NCI-H187 (cell line): ENCODE measurements at places on chromosomes 1 and 21.

DNA sequence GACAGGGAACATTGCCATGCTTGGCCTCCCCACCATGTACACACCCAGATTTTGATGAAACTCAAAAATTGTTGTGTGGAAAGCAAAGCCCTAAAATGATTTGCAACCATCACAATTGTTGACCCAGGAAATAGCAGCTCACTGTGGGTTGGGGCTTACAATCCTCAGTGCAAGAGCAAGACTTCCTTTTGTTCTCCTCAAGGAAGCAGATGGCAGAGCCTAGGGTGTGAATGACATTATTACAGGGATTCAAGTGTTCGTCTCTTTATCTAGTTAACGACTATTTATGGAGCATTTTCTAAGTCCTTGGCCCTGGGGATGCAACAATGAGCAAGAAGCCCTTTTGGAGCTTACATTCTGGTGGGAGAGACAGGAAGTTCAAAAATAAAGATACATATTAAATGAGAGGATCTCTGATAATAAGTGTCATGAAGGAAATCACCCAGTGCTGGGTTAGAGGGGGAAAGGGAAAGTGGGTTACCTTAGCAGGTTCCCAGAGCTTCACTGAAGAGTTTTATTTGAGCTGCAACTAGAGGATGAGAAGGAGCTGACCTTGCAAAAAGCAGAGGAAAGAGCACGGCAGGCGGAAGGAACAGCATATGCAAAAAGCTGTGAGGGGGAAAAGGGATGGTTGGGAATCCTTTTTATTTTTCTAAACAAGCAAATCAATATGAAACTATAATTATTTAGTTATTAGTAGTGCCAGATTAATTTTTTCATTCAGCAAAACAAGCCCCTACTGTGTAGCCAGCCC, 38.5 kb upstream of the ID3 start:
- no peak for DNase-seq

DNA sequence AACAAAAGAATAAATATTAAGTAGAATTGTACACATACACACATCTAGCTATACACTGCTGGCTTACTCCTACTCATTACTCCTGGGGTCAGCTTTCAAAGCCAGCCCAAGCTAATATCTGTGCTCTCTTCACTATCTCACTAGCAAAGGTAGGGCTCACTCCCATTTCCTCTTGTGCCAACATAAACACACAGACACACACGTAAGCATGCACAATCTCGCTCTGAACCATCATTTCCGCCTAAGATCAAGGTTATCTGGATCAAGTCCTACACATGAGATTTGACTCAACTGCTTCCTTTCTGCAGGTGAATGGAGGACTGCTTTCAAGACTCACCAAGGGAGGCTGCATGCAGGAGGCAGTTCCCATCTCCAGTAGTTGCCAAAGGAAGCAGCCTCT, 28.8 kb upstream of the MTMR11 start:
- no peak for DNase-seq

DNA sequence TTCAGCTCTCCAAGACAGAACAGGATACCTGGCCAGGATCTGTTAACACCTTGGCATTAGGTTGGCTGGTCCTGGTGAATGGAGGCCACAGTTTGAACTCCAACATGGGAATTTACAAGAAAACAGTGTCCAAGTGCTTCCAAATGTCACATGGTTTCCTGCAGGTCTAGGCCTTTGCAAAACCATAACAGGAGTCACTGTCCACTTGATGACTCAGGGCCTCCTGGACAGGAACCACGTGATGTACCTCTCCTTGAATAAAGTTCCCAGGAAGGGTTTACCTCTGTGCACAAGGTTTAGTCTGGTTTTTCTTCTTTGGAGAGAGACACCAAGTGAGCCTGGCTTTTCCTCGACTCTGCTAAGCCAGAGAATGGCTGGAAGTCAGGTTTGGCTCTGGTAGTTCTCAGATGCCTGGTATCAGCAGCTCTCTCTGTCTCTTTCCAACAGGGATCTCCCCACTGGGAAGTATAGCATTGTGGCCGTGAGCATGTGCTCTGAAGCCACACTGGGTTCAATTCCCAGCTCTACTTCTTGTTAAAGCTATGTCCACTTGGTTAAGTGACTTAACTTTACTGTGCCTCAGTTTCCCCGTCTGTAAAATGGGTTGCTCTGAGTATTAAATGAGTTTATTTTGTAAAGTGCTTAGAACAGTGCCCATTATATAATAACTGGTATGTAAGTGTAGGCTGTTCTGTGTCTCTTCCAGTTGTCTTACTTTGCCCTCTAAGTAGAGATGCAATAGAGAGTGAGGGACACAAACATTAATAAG, 27.3 kb upstream of the TMEM61 start:
- DNase-seq = no peak

DNA sequence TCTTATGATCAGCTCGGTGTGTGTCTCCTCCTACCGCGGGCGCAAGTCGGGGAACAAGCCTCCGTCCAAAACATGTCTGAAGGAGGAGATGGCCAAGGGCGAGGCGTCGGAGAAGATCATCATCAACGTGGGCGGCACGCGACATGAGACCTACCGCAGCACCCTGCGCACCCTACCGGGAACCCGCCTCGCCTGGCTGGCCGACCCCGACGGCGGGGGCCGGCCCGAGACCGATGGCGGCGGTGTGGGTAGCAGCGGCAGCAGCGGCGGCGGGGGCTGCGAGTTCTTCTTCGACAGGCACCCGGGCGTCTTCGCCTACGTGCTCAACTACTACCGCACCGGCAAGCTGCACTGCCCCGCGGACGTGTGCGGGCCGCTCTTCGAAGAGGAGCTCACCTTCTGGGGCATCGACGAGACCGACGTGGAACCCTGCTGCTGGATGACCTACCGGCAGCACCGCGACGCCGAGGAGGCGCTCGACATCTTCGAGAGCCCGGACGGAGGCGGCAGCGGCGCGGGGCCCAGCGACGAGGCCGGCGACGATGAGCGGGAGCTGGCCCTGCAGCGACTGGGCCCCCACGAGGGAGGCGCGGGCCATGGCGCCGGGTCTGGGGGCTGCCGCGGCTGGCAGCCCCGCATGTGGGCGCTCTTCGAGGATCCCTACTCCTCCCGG, 1.5 kb downstream of the KCNC4 start:
- no peak for DNase-seq

DNA sequence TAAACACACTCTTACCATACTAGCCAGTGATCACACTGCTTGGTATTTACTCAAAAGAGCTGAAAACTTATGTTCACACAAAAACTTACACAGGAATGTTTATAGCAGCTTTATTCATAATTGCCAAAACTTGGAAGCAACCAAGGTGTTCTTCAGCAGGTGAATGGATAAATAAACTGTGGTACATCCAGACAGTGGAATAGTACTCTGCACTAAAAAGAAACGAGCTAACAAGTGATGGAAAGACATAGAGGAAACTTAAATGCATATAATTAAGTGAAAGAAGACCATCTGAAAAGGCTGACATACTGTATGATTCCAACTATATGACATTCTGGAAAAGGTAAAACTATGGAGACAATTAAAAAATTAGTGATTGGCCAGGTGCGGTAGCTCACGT, 20.7 kb upstream of the PDIK1L start:
- DNase-seq = no peak

GRCh38 chr1:55974714-55975441, 604.5 kb downstream of the PLPP3 start:
- no peak for DNase-seq
